ENCODE measurements at places on chromosomes 2 and 18.

GRCh38 chr18:27022477-27022876, 157.0 kb upstream of the AQP4 start:
- no peak for DNase-seq

DNA sequence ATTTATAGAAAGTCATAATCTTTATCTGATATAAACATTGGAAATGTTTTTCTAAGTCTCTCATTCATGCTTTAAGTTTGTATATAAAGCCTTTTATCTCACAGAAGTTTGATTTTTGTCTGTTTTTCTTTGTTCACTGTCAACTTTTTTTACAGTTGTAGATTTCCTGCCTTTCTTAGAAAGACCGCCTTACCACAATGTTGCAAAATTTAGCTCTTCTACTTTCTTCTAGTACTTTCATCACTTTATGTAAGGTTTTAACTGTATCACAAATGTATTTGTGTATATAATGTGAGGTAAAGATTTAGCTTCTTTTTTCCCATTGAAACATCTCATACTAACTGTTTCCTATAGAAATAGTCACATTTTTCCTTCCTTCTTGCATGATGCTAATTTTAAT, 136.1 kb downstream of the DNAH6 start:
- no peak for DNase-seq

DNA sequence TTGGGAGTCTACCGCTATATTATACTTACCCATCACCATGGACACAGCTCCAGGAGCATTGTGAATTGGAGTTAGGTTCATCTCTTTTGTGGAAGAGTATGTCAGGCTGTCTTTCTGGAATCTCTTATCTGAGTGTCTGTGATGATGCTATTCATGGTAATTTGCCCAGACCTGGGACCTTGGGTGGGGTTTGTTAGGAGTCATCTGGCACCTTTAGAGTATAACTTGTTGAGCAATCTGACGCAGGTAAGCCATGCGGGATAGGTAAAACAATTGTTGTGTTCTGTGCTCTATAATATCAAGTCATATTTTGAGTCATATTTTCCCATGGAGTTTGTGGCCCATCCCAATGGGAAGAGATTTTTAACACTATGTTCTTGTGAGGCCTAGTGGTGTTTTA, 49.7 kb upstream of the MAPRE2 start:
- no peak for DNase-seq

DNA sequence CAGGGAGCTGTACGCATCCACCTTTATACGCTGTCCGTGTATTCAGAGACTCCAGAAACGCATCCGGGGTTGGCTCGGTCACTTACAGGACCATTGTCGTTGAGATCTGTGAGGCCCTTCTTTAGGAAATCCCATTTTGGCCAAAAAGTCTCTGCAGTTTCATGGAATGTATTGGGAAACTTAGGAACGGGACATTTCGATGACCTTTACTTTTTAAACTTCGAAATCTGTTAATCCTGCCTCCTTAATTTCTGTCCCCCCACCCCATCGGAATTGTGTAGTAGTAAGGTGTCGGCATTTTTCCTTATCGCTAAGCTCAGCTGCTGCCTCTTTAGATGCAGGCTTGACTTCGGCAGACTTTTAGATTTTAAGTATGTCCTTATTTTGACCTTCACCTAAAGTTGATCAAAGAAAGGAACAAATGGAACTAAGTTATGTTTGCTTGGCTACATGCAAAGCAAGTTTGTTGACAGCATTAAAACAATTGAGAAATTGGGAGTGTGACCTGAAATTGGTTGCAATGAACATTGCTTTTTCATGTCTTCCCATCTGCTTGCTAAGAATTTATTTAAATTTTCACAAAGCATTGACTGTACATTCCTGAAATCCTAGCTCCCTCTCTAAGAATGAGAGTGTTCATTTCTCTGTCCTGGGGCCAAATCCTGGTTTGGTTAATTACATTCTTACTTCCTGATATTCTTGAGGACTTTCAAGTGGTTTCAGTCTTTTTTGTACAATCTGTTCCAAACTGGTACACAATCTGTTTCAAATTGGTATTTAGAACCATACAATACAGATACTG, 884 bp upstream of the RAPH1 start:
- DNase-seq = no peak

GRCh38 chr2:172402198-172402597, 25.2 kb upstream of the ITGA6 start:
- no peak for DNase-seq

GRCh38 chr2:220417503-220417902, 790.1 kb downstream of the SLC4A3 start:
- DNase-seq = no peak

- DNase-seq = no peak
These were observed 428.8 kb downstream of the ZNF521 start for GRCh38 chr18:24923138-24923537.

DNA sequence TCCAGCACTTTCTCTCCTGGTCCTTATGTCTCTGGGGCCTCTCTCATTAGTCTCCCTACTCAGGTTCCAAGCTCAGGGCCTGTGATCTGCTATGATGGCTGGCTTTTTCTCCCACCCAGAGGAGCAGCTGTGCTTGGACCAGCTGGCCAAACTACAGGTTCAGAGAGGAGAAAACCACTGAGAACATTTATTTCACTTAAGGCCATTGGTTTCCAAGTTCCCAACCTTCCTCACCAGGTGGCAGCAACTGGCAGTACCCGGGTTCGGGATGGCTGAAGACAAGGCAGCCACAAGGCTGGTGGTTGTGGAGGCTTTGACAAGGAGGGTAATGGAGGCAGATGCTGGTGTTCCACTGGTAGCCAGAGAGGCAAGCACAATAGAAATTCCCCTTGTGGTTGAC, 29.9 kb upstream of the SELENOI start:
- DNase-seq = no peak

- no peak for DNase-seq
These were observed 51.0 kb downstream of the ANKRD44 start for GRCh38 chr2:197259470-197259999.

DNA sequence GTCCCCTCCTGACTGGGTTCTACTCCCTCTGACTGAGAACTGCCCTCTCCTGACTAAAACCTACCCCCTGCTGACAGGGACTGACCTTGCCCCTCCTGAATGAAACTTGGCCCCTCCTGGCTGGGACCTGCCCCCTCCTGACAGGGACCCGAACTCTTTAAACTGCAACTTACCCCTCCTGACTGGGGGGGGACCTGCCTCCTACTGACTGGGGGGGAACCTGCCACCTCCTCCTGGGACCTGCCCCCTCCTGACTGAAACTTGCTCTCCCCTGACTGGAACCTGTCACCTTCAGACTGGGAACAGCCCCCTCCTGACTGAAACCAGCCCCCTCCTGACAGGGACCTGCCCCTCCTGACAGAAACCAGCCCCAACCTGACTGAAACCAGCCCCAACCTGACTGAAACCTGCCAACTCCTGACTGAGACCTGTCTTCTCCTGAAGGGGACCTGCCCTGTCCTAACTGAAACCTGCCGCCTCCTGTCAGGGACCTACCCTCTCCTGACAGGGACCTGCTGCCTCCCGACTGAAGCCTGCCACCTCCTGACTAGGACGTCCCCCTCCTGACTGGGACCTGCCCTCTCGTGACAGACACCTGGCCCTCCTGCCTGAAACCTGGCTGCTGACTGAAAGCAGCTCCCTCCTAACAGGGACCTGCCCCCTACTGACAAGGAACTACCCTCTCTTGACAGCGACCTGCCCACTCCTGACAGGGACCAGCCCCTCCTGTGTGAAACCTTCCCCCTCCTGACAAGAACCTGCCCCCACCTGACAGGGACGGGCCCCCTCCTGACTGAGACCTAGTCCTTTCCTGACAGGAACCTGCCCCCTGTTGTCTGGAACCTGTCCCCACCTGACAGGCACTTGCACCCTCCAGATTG, 87.1 kb downstream of the PXDN start:
- no peak for DNase-seq

GRCh38 chr18:3706279-3707097, 256.5 kb downstream of the TGIF1 start:
- DNase-seq = no peak

- DNase-seq = no peak
These were observed 69.1 kb downstream of the TWIST2 start for GRCh38 chr2:238916875-238917590.

Measured in stimulated activated CD4-positive, alpha-beta T cell treated with anti-CD3 and anti-CD28 coated beads, Interleukin-12 subunit alpha, Interleukin-12 subunit beta, amount 100 ng/mL, for 24 hours (primary cell).